ENCODE measurements at places on chromosomes 16 and 17. TPM values are rescaled to one million over a fixed set of nuclear protein-coding genes. Genes with fewer than 3 reads are reported as not detected.

- no peak overlapping the region for H3K4me3 ChIP-seq
- no peaks in the 10 kb centered on the region for H3K36me3 ChIP-seq
- peaks cover 12% of the 10 kb centered on the region for H3K27me3 ChIP-seq
- H3K4me1 ChIP-seq: no peaks in the 10 kb centered on the region
- no peak overlapping the region for H3K27ac ChIP-seq
Measured at GRCh38 chr16:54362591-54363206, 76.1 kb upstream of the IRX3 start.

- no peak for DNase-seq
- no peak overlapping the region for H3K27ac ChIP-seq
- no peaks in the 10 kb centered on the region for H3K4me1 ChIP-seq
- H3K4me3 ChIP-seq: no peak overlapping the region
Measured at GRCh38 chr17:61087024-61087423, 312.6 kb upstream of the TBX2 start.

- no peaks in the 10 kb centered on the region for H3K36me3 ChIP-seq
- peak; percentile 70 for DNase-seq
- no peaks in the 10 kb centered on the region for H3K27me3 ChIP-seq
- H3K4me3 ChIP-seq: no peak overlapping the region
- peaks cover 4% of the 10 kb centered on the region for H3K4me1 ChIP-seq
Measured at GRCh38 chr16:82031116-82032084, 3.7 kb upstream of the HSD17B2 start.

- no peaks in the 10 kb centered on the region for H3K4me1 ChIP-seq
- no peaks in the 10 kb centered on the region for H3K36me3 ChIP-seq
- peaks cover 4% of the 10 kb centered on the region for H3K27me3 ChIP-seq
- no peak overlapping the region for H3K27ac ChIP-seq
Measured at GRCh38 chr17:77686903-77687302, 271.6 kb upstream of the TNRC6C start.

GRCh38 chr16:72262711-72263110 is 90.8 kb upstream of the PMFBP1 start:
- DNase-seq: no peak
- H3K27ac ChIP-seq: no peak overlapping the region
- H3K4me3 ChIP-seq: no peak overlapping the region
- H3K4me1 ChIP-seq: no peaks in the 10 kb centered on the region

DNA sequence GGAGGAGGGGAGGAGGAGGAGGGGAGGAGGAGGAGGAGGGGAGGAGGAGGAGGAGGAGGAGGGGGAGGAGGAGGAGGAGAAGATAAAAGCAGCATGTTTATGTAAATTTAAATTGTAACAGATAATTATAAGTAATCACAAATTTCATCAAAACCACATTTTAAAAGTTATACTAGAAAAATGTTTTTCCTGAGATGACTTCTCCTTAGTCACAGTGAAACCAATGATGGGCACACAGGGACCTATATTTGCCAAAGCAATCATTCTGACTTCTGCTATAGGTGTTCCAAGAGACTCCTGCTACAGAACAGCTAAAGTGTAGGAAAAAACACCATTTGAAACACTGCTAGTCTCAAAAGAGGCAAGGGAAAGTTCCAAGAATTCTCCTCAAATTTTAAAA is 66.4 kb downstream of the CEP95 start:
- H3K4me3 ChIP-seq: no peak overlapping the region
- H3K4me1 ChIP-seq: peaks cover 7% of the 10 kb centered on the region
- no peak for DNase-seq
- peak overlapping the region; percentile 33 for H3K27ac ChIP-seq

GRCh38 chr17:76541739-76542454 is 2.1 kb downstream of the PRCD start:
- no peaks in the 10 kb centered on the region for H3K36me3 ChIP-seq
- no peak for DNase-seq
- no peaks in the 10 kb centered on the region for H3K27me3 ChIP-seq
- H3K4me1 ChIP-seq: peaks cover 34% of the 10 kb centered on the region

DNA sequence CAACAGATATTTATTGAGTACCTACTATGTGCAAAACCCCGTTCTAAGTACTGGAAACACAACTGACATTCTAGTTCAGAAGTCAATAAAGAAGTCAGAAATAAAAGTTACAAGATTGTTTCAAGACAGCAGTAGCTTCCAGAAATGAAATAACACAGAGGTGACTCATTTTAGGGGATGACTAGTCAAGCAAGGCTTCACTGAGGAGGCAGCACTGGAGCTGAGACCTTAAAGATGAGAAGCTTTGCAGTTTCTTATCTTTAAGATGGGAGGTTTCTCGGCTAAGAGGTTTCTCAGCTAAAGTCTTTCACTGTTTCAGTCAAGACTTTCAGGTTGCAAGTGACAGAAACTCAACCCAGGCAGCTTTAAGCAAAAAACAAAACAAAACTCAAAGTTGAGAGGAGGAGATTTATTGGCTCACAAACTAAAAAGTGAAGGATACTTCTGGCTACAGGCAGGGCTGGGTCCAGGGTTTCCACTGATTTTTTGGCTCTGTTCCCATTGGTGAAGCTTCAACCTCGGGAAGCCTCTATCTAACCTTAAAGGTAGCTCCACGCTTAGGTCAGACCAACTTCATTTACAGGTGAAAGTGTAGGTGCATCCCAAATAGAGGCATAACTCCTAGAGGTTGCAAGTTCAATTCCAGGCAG is 7.4 kb upstream of the MMP2 start:
- peak; percentile 85 for DNase-seq

GRCh38 chr17:17692353-17693252 is 11.3 kb downstream of the RAI1 start:
- H3K27me3 ChIP-seq: no peaks in the 10 kb centered on the region
- peaks cover 24% of the 10 kb centered on the region for H3K4me1 ChIP-seq
- no peaks in the 10 kb centered on the region for H3K36me3 ChIP-seq
- DNase-seq: no peak
- H3K27ac ChIP-seq: peak overlapping the region; percentile 95

GRCh38 chr16:79320956-79321355 is 279.6 kb downstream of the MAF start:
- no peaks in the 10 kb centered on the region for H3K4me1 ChIP-seq
- no peak overlapping the region for H3K27ac ChIP-seq
- no peak overlapping the region for H3K4me3 ChIP-seq
- H3K27me3 ChIP-seq: no peaks in the 10 kb centered on the region
- no peaks in the 10 kb centered on the region for H3K36me3 ChIP-seq

DNA sequence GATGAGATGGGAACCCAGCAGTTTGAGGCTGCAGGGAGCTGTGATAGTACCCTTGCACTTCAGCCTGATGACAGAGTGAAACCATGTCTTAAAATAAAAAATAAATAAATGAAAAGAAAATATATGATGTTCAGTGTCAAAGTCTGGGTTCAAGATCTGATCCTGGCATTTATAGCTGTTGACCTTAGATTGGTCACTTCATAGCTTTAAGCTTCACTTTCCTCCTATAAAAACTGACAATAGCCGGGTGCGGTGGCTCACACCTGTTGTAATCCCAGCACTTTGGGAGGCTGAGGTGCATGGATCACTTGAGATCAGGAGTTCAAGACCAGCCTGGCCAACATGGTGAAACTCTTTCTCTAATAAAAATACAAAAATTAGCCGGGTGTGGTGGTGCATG is 5.2 kb upstream of the ZNF821 start:
- H3K27me3 ChIP-seq: no peaks in the 10 kb centered on the region
- no peaks in the 10 kb centered on the region for H3K36me3 ChIP-seq
- no peak for DNase-seq
- no peak overlapping the region for H3K4me3 ChIP-seq
- H3K27ac ChIP-seq: no peak overlapping the region

GRCh38 chr16:78437352-78437968 is 338.0 kb downstream of the WWOX start:
- H3K4me3 ChIP-seq: no peak overlapping the region
- no peak overlapping the region for H3K27ac ChIP-seq
- no peaks in the 10 kb centered on the region for H3K27me3 ChIP-seq
- DNase-seq: peak; percentile 39
- H3K4me1 ChIP-seq: no peaks in the 10 kb centered on the region

- DNase-seq: no peak
- no peaks in the 10 kb centered on the region for H3K27me3 ChIP-seq
- no peak overlapping the region for H3K4me3 ChIP-seq
- no peaks in the 10 kb centered on the region for H3K4me1 ChIP-seq
- no peak overlapping the region for H3K27ac ChIP-seq
Measured at GRCh38 chr17:55202896-55203295, 61.9 kb upstream of the HLF start.

- no peak overlapping the region for H3K4me3 ChIP-seq
- no peak for DNase-seq
- H3K4me1 ChIP-seq: no peaks in the 10 kb centered on the region
- no peaks in the 10 kb centered on the region for H3K36me3 ChIP-seq
Measured at GRCh38 chr17:60423865-60424264, 1.6 kb downstream of the CHCT1 start.

DNA sequence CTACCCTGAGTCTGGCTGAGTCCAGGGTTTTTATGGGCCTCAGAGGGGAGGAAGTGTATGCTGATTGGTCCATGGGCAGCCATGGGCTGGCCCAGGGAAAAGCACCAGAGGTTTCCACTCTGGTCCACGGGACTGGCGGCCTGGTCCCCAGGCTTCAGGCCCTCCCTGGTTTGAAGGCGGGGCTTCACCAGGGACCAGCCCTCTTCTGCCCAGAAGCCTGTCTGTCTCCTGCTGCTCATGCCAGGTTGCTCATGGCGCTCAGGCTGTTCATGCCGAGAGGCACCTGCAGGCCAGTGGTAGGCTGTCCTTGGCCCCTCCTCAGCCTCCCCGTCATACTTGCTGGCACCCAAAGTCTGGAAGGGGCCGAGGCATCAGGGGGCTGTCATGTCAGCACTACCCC is 45.0 kb upstream of the CLEC19A start:
- H3K36me3 ChIP-seq: no peaks in the 10 kb centered on the region
- no peak for DNase-seq
- H3K27ac ChIP-seq: no peak overlapping the region
- H3K4me1 ChIP-seq: no peaks in the 10 kb centered on the region
- H3K27me3 ChIP-seq: no peaks in the 10 kb centered on the region

- DNase-seq: peak; percentile 18
- H3K4me3 ChIP-seq: no peak overlapping the region
Measured at GRCh38 chr16:49952386-49952785, 72.6 kb upstream of the CNEP1R1 start.

- H3K27me3 ChIP-seq: no peaks in the 10 kb centered on the region
- H3K4me1 ChIP-seq: peaks cover 31% of the 10 kb centered on the region
- H3K27ac ChIP-seq: peak overlapping the region; percentile 97
- H3K4me3 ChIP-seq: peak overlapping the region; percentile 99
Measured at GRCh38 chr17:48543854-48544348, 1.0 kb downstream of the HOXB2 start.

DNA sequence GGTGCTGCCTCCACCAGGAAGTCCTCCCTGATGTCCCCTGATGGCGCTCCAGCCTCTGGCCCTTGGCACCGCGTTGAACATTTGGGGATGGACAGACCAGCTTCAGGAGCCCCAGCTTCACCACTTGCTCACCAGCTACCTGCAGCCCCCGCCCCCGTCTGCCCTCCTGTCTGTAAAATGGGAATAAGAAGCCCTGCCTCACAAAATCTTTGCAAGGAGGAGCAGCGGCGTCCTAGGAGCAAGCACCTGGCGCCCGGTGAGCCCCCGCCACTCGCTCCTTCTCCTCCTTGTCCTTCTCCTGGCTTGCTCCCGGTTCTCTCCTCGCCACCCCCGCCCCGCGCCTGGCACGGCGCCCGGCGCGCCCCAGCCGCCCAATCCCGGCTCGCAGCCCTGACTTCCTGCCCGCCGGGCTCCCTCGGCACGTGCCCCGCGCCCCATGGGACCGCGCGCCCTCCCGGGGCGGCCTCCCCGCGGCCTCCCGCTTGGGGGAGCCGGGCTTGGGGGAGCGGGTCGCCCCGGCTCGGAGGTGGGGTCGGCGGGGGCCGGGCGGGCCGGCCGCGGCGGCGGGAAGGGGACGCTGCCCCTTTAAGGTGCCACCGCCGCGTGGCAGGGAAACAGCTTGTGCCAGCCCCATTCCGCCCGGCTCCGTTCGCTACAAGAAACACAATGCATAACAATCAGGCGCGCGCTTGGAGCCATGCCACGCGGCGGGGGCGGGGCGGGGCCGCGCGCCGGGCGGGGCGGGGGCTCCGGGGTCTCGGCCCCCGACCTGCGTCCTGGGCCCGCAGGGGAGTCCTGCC is 9.1 kb upstream of the PPP1R1B start:
- DNase-seq: peak; percentile 18
- H3K4me3 ChIP-seq: peak overlapping the region; percentile 53
- no peak overlapping the region for H3K27ac ChIP-seq
- H3K4me1 ChIP-seq: no peaks in the 10 kb centered on the region

GRCh38 chr17:45747911-45748310 is 36.2 kb upstream of the CRHR1 start:
- H3K27ac ChIP-seq: no peak overlapping the region
- no peaks in the 10 kb centered on the region for H3K4me1 ChIP-seq
- no peak overlapping the region for H3K4me3 ChIP-seq
- H3K27me3 ChIP-seq: no peaks in the 10 kb centered on the region

DNA sequence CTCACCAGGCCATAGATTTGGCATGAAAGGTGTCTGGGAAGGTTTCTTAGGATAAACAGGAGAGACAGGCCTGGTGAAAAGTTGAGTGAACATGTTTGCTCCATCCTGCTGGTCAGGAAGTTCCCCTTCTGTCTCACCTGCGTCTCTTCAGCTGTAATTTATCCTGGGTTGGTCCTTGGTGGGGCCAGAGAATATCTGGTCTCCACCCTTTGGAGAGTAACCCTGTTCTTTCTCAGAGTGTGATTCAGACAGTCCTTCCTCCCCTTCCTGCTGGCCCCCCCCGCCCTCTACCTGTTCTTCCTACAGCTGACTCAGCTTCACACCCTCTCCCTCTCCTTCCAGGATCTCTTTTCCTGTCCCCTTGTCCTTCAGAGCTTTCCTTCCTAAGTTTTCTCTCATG is 17.1 kb downstream of the MINK1 start:
- DNase-seq: no peak
- H3K27me3 ChIP-seq: no peaks in the 10 kb centered on the region
- H3K36me3 ChIP-seq: no peaks in the 10 kb centered on the region
- H3K27ac ChIP-seq: no peak overlapping the region
- peaks cover 3% of the 10 kb centered on the region for H3K4me1 ChIP-seq

DNA sequence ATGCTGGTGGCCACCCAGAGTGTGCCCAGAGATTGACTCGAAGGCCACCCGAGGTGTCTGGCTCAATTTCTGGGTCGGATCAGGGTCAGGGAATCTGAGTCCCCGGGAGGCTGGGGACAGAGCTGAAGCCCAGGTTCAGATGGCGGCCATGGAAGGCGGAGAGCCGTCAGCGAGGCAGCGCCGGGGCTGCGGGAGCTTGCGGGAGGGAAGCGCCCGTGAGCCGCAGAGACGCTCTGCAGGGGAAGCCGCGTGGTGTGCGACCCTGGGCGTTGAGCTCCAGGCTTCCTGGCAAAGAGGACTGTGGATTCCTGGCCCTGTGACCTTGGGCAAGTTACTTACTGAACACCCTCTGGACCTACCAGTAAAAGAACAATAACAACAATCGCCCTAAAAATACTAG is 518 bp upstream of the SPATA22 start:
- H3K27me3 ChIP-seq: no peaks in the 10 kb centered on the region
- DNase-seq: no peak
- no peak overlapping the region for H3K27ac ChIP-seq
- no peak overlapping the region for H3K4me3 ChIP-seq

- no peak overlapping the region for H3K4me3 ChIP-seq
- no peaks in the 10 kb centered on the region for H3K4me1 ChIP-seq
- H3K27me3 ChIP-seq: no peaks in the 10 kb centered on the region
Measured at GRCh38 chr17:55648086-55648485, 74.6 kb downstream of the TMEM100 start.

Gene GSDMA
- not detected for total RNA-seq

Gene SEPTIN12
- total RNA-seq: not detected

Gene NOL3
- 12.8 TPM for total RNA-seq

Gene KRTAP4-1
- total RNA-seq: not detected

Gene TMEM170A
- total RNA-seq: 14.5 TPM

Gene LGALS9
- total RNA-seq: 0.51 TPM

Gene GPR142
- not detected for total RNA-seq

Gene ARHGDIG
- 0.77 TPM for total RNA-seq

Gene LITAFD
- not detected for total RNA-seq

Gene CEP112
- total RNA-seq: 5.4 TPM

Measured in fibroblast of lung (primary cell).